Stimulated activated CD8-positive, alpha-beta memory T cell treated with anti-CD3 and anti-CD28 coated beads, Interleukin-7, amount 100 ng/mL, for 1 hour (primary cell): ENCODE measurements at places on chromosomes 7 and 10.

- no peak for DNase-seq
Observed at GRCh38 chr7:19062216-19062615, 55.2 kb downstream of the TWIST1 start.

GRCh38 chr10:28873540-28873939, 196.2 kb downstream of the BAMBI start:
- DNase-seq = no peak

DNA sequence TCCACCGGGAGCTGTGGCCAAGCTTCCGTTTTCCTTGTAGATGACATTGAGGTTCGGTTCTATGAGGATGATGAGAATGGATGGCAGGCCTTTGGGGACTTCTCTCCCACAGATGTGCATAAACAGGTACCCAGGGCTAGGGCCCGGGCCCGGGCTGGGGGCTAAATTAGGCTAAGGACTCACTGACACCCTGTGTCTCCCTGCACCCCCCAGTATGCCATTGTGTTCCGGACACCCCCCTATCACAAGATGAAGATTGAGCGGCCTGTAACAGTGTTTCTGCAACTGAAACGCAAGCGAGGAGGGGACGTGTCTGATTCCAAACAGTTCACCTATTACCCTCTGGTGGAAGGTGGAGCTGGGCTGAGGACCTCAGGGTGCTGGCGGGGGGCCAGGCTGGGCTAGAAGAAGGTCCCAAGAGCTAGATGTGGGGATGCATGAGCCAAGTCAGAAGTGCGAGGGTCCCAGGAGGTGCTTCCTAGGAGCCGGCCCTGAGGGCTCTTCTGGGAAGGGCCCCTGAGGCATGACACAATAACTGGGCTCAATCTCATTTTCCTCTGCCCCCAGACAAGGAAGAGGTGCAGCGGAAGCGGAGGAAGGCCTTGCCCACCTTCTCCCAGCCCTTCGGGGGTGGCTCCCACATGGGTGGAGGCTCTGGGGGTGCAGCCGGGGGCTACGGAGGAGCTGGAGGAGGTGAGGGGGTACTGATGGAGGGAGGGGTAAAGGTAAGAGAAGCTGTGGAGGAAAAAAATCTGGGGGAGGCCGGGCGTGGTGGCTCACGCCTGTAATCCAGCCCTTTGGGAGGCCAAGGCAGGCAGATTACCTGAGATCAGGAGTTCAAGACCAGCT, 2.9 kb downstream of the NFKB2 start:
- DNase-seq = no peak

GRCh38 chr10:77188521-77188920, 449.1 kb downstream of the KCNMA1 start:
- no peak for DNase-seq

GRCh38 chr7:50674896-50675835, 107.5 kb downstream of the GRB10 start:
- DNase-seq = no peak

DNA sequence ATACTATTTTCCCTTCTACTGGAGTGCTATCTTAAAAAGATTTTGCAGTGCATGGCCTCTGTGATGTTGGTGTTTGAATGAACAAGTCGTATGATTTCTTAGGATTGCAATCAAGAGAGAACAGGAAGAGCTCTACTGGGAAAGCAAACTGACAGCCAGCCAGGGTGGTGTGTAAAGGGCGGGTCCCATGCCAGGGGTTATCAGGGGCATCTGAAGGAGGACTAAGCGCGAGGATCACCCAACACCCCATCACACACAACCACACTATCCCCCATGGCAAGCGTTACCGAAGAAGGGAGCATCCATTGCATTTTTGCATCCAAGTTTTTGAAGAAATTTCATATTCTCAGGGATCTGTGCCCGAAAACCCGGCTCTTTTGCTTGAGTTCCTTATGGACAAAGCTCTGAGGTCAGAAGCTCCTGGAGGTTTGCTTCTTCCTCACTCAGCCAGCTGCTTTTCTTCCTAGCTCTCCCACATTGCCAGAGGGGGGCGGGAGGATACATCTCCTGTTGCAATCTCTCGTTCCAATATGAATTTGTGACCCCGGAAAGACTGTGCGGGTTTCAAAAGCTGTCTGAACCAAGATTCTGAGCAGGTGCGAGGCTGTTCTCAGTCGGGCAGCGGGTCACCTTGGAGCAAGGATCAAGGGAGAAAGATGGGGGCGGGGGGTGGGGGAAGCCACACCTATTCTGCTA, 5.2 kb downstream of the NEUROD6 start:
- no peak for DNase-seq

DNA sequence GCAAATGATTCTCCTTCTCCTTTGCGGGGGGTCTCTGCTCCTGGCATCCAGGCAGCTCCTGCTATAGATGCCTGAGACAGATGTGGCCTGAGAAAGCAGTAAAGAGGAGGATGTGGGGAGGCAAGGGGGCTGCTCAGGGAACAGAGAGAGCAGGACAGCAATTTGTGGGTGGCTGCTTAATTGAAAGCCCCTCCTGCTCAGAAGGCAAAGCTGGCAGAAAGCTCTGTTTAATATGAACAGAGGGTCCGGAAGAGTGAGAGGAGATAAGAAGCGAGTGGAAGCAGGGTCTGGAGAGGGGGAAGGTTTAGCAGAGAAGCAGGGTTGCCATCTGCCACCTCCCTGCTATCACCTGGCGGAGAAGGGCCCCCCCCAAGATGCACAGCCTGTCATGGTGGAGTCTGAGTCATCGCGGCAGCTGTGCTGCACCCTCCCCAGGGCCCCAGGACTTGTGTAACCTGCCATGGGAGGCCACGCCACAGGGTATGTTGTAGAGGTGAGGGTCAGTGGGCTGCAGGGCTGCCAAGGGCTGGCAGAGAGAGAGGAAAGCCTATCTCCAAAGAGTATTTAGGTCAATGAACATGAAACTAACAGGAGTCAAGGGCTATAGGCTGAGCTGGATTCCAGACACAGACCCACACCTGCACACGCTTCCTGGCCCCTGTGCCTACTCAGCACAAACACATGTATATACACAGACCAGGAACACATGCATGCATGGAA, 1109.8 kb upstream of the AUTS2 start:
- no peak for DNase-seq

- DNase-seq = no peak
Observed at GRCh38 chr7:15042285-15043065, 139.9 kb upstream of the DGKB start.

GRCh38 chr7:2715341-2716231, 27.6 kb downstream of the AMZ1 start:
- DNase-seq = no peak

DNA sequence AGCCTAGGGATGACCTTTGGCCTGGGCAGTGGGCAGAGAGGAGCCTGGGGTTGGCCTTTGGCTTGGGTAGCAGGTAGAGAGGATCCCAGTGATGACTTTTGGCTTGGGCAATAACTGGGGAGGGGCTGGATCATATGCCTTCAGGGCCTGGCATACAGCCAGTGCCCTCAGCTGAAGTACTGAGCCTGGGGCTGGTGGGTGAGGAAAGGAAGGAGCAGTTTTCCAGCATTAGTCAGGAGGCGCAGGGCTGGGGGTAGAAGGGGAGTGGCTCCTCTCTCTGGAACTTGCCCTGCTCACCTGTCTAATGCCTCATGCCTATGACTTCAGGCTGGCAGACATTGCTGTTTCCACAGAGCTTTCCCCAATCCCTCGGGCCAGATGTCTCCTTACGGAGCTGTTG, 15.2 kb upstream of the COMTD1 start:
- no peak for DNase-seq

- DNase-seq = no peak
Observed at GRCh38 chr7:149873970-149874643, 338 bp downstream of the ATP6V0E2 start.

DNA sequence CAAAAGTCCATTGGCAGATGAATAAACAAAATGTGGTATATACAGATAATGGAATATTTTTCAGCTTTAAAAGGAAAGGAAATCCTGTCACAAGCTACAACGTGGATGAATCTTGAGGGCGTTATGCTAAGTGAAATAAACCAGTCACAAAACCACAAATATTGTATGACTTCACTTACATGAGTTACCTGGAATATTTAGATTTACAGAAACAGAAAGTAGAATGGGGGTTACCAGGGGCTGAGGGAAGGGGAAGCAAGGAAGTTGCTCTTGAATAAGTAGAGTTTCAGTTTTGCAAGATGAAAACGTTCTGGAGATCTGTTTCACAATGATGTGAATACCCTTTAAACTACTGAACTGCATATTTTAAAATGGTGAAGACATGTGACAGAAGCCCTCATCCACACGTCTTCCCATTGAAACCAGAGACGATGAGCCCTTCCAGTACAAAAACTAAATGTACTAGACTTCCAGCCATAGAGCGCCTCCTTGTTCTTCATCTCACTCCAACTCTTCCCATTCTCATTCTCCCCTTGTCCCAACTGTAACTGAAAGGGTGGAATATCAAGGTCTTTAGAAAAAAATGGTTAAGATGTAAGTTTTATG, 62.4 kb downstream of the MICU1 start:
- DNase-seq = no peak

DNA sequence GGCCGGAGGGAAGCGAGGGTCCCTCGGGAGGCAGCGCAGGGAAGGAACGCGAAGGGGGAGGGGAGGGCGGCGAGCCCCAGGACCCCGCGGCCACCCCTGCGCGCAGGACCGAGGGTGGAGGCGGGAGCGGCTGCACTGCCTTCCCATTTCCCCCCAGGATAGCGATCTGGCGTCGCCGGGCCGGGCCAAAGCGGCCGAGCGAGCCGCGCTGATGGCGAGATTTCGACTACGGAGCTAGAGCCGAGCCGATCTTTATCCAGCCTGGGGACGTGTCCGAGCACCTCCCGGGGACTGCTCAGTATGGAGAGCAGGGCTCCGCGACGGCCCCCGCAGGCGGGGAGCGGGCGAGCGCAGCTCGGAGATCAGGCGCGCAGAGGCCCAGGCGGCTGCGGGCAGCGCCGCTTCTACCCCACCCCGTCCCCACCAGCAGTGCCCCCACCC, 590 bp upstream of the CRTAC1 start:
- no peak for DNase-seq
